Endothelial cell of umbilical vein (primary cell): ENCODE measurements at places on chromosomes 1 and 21. TPM values are rescaled to one million over a fixed set of nuclear protein-coding genes. Genes with fewer than 3 reads are reported as not detected.

SDHB gene
- 90.3 and 96.2 TPM in 2 replicates for total RNA-seq

F13B gene
- not detected in 2 replicates for total RNA-seq

PGBD5 gene
- 0.21 TPM in 1 of 2 replicates, not detected in the other for total RNA-seq

PROX1 gene
- total RNA-seq = 3.3 and 4.0 TPM in 2 replicates

CCDC30 gene
- 1.5 and 2.9 TPM in 2 replicates for total RNA-seq

RORC gene
- not detected in 2 replicates for total RNA-seq
